Activated naive CD4-positive, alpha-beta T cell treated with anti-CD3 and anti-CD28 coated beads, Interleukin-2, amount 50 U/mL, for 16 hours (primary cell): ENCODE measurements at places on chromosomes 3 and 15.

DNA sequence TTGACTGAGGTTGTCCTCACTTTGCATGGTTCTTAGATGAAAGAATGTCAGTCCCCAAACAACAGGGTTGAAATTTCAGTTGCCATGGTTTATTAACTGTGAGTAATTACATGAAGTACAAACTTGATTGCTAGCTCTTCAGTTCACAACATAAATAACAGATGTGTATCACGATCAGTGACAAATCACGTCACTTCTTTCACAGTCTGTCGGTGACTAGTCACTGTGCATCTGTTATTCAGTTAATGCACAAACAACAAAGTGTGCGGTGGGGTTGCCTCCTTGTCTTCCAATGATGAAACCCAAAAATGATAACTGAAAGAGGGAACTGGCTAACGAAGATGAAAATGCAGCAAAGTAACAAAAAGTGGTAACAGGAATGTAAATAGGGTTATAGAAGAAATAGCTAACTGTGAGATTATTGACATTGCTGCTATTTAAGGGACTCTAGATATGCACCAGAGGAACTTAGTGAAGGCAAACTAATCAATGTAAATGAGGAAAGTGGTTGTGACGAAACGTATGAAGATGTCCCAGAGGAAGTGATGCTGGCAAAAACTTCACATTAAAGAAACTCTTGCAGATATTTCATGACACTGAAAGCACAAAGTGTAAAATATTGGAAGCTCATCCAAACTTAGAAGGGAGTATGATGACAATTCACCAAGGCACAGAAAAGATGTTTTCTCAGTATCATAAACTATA lies 159.3 kb downstream of the WDR76 start:
- no peak for DNase-seq

GRCh38 chr3:186871403-186871924 lies 29.0 kb downstream of the ADIPOQ start:
- no peak for DNase-seq

DNA sequence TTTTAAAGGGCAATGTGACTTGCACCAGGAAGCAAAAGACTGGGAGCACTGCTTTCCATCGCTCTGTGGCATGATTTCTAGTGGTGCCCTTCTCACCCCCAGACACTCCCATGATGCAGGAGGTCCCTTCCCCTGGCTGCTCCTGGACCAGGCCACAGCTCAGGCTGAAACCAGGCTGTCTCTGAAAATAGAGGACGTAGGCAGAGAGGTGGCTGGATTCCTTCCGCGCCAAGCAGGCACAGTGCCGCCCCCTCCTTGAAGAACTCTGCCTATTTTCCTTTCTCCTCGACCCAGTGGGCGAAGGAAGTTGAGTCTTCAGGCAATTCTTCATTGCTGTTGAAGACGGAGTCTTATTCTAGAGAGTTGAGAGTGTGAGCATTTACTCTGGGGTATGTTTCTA lies 489.4 kb upstream of the TBL1XR1 start:
- no peak for DNase-seq

DNA sequence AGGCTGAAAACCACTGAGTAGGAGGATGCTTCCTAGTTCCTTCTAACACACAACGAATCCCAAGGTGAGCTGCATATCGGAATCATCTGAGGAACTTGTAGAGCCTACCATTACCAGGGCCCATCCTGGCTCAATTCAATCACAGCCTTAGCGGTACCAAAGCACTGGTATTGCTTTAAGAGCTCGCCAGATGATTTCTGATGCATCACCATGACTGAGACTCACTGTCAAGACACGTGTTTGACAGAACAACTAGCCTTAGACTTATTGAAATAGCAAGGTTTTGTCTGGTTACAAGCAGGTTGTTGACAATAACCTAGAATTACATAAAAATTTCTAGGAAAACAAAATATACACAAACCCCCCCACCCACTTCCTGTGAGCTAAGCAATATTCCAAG lies 68.5 kb downstream of the CBLB start:
- no peak for DNase-seq

- DNase-seq, result no peak
Measured at GRCh38 chr3:162390891-162391290, 894.3 kb downstream of the OTOL1 start.

GRCh38 chr3:119508172-119508845 lies 10.0 kb downstream of the TIMMDC1 start:
- no peak for DNase-seq

GRCh38 chr3:157148196-157148889 lies 11.6 kb downstream of the CCNL1 start:
- DNase-seq, result no peak

GRCh38 chr3:73855813-73856212 lies 231.1 kb upstream of the PDZRN3 start:
- no peak for DNase-seq

GRCh38 chr15:100726421-100727190 lies 124.2 kb downstream of the ASB7 start:
- no peak for DNase-seq

GRCh38 chr3:38039101-38039898 lies at the start of gene DLEC1:
Gene DLEC1, plus strand, starts transcription at chr3:38039208. Its CDS starts 18 bp downstream, at chr3:38039226.
- peak; percentile 69 for DNase-seq

DNA sequence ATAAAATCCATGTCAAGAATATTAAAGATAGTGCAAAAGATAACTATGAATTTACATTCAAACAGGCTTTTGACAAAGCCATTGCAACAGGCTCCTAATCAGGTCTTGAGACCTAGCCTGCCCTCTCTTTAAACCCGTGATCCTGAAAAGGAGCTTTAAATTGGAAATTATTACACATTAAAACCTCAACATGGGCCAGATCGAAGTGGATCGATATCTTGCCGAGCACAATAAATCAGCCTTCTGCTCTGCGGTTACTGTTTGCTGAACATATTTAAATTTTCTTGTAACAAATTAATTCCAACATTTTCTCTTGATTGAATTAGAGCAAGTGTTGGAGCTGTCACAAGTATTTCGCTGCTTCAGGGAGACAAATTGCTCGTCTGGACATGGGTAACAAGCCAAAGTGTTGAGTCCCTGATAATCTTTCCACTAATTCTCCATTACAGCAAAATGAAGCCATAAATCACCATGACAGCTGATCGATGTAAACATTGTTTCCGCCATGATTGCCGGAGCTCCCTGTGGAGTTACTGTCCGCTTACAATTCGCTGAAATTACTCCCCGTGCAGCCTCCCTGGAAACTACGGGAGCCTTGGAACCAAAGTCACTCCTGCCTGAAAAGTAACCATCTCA lies 47.6 kb downstream of the SHOX2 start:
- no peak for DNase-seq

GRCh38 chr3:66527246-66527645 lies 26.4 kb upstream of the LRIG1 start:
- no peak for DNase-seq

- DNase-seq, result peak; percentile 64
Measured at GRCh38 chr3:125437631-125438435, 62.7 kb upstream of the ZNF148 start.

GRCh38 chr3:48429317-48429959 lies 448 bp downstream of the PLXNB1 start:
- peak; percentile 64 for DNase-seq

DNA sequence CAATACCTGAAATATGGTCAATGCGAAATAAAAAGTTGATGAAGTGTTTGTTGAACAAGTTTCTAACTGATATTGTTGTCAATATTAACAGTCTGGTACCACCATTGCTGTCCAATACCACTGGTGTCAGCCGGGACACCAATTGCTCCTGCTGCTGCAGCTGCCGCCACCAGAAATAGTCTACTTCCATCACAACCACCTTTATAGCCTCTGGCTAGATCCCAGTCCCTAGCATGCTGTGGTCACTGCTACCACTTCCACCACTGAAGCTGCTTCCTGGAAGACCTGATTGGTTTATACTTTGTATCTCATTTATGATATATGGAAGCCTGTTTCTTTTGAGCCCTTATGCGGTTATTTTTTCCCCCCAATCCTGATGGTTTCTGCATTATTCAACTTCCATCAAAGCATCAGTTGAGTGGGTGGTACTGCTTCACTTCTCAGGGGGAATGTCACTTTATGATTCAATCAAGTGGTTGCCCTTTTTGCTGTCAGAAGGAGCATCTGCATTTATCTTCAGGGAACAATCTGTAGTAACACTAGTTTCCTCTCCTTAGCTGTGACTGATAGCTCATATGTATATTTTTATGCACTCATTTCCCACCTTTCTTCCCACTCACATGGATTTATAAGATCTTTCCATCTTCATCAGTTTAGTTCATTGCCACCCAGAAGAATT lies 11.7 kb downstream of the LNP1 start:
- no peak for DNase-seq

DNA sequence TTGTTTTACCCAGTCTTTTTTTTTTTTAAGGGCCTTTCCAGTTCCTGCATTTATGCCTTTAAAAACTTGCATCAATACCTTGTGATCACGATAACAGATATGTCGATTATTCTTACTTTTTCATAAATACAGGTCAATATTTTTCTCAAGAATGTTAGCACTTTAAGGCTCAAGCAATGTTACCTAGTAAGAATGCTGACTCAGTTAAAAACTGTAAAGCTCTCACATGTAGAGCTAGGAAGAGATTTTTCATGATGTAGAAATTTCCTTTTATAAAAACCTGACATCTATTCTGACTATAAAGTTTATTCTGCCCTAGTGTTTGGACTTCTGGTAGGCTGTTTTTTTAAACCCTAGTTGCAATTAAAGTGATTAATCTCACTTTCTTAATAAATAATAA lies 684.0 kb downstream of the ZBBX start:
- no peak for DNase-seq

DNA sequence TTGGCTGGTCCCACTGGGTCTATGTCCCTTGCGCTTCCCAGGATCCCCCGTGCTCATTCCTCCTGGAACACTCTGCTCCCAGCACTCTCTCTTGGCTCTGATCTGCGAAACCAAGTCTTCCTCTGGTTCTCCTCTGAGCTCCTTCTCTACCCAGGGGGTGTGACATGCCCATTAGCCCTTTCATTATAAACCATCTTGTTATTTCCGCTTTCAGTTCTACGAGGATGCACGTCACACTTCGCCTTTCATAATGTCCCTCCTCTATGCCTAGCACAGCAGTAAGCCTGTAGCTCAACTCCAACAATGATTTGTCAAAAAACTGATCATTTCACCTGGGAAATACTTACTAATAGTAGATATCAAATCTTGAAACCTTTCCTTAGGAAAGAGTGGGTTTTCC lies 52.0 kb upstream of the RAD18 start:
- no peak for DNase-seq

DNA sequence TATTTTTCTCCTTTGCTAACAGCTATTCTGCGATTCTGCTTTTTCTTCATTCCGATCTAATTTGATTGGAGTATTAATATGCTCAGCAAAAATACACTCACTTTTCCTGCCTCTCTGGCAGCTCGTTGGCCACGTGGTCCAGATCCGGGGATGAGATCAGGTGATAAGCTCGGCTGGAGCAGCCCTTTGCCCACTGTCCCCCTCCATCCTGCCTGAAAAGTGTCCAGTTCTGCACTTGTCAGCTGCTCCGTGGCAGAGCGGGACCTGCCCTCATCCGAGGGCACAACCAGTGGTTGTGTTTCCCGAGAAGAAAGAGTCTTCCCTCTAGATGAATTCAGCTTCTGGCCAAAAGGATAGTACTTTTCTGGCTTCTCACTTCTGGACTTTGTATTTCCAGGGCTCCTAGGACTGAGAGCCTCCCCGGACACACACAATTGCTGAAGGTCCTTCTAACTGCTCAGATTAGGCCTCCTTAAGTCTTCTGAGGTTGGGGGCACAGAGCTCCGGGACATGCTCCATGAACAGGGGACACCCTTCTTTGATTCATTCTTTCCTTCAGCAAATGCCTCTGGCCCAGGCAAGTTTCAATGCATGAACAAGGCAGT lies 103.9 kb upstream of the ALDH1A3 start:
- no peak for DNase-seq

DNA sequence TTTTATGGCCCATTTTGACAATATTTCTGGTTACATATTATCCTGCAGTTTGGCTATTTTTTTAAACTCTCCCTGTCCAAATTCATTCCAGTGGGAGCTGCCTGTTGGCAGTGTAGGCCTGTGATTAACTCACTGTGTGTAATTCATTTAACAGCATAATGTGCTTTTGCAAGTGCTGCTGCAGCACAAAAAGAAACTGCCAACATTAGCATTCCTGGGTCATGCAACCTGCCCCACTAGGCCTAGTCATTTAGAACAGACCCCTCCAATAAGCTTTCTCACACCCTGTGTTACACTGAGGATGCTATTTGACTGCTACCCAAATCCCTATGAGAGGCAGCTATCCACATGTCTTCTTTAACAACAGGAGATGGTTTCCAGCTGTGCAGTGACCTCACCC lies 251.2 kb upstream of the UBE2E2 start:
- DNase-seq, result no peak

GRCh38 chr3:37171144-37171543 lies 3.2 kb downstream of the LRRFIP2 start:
- no peak for DNase-seq

DNA sequence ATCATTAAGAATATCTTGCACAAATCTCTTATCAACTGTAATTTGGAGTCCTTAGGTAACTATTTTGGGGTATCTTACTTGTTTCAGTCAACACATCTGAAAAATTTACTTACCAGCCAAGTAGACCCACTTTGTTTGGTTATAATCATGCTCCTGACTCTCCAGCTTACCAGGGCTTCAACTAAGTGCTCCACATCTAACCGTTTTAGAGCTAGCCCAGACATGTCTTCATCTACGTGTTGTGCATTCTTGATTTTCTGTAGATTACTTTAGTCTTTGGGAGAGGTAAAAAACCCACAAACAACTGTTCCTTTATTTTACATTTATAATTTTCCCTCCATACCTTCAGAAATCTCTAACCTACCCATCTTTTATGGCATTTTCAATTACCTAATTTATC lies 17.2 kb downstream of the EAF2 start:
- DNase-seq, result no peak

GRCh38 chr3:119598410-119599098 lies 869 bp downstream of the PLA1A start:
- no peak for DNase-seq
